ENCODE measurements at places on chromosomes 16 and 17. TPM values are rescaled to one million over a fixed set of nuclear protein-coding genes. Genes with fewer than 3 reads are reported as not detected.

GRCh38 chr16:87819983-87820382 lies 49.3 kb downstream of the SLC7A5 start:
- DNase-seq, result no peak

CTRB1 gene
- not detected for total RNA-seq

STH gene
- total RNA-seq, result not detected

SLC38A10 gene
- total RNA-seq, result 147 TPM

DNA sequence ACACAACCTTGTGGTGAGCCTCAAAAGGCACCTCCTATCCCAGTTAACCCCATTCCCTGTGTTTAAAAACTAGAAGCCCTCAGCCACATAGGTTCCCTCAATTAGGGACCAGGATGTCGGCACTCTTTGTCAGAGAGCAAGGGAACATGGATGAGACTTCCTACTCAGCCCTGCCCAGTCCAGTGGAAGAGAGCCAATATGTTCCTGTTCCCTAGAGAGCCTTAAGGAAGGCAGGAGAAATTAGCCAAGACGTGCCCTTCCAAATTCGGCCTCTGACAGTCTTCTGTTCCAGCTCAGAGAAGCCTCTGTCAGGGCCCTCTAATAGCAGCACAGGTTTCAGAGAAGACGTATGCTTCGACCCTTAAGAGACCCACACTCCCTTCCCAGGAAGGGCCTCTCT lies 14.6 kb upstream of the DHRS13 start:
- no peak for DNase-seq

DNA sequence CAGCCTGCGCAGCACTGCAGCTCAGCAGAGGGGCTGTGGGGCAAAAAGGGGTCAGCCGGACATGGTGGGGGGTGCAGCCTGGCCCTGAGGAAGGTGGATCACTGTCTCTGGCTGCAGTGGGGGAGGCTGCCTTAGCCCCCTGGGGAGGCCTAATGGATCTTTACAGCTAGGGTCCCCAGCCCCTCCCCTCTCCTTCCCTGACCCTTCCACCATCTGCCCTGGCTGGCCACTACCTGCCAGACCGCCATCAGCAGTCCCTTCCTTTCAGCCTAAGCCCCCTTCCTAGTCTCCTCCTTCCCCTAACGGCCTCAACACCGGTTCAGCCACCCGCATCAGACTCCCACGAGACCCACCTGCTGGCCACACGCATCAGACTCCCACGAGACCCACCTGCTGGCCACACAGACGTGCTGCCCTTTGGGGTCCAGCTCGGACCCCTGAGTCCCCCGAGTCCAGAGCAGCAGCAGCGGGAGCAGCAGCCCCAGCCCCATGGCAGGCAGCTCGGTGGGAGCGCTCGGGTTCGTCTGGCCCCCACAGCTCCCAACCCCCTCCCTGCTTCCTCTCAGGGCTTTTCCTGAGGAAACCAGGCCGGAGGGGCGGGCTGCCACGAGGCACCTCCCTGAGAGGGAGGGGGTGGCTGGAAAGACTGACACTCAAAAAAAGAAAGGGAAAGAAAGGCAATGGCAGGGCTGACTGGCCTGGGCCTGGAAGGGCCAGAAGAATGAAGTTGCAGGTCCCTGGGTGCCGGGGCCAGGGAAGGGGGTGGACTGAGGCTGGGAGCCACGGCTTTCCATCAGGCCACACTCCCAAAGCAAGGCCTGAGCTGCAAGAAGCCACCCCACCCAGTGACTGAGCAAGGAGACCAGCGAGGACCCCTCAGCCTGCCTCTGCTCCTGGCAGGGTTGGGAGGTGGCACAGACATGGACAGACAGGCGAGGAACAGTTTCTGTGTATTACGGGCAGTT lies at the start of gene SCARF1:
SCARF1 (minus strand) TSS at position 526 of the 965 bp plus-strand sequence; CDS start at position 491, 35 bp downstream.
- no peak for DNase-seq

DNA sequence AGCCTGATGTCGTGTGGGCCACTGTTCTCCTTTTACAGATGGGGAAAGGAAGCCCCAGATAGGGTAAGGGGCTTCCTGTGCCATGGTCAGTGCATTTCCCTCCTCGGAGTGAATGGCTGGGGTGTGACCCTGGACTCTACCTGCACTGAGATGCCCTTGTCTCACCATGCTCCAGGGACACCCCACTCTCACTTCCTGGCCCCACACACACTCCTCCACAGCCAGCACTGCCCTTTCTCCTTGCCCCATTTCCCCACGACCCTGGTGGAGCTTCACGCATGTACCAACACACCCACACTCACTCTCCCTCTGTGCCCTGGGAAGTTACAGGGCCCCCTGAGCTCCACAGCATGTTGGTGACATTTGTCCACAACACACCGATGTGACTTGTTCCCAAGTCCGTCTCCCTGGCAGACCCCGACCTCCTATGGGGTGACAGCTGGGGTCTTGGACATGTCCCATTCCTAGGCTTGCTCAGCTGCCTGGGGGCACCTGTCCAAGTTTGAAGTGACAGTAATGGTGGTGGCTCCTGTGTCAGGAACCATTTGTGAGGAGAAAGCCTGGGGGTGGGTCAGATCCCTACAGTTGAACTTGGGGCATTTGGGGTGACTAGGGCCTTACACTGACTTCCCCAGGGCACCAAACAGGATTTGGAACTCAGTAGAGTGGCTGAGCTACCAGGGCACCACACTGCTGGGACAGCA lies 47.4 kb downstream of the PECAM1 start:
- no peak for DNase-seq

DNA sequence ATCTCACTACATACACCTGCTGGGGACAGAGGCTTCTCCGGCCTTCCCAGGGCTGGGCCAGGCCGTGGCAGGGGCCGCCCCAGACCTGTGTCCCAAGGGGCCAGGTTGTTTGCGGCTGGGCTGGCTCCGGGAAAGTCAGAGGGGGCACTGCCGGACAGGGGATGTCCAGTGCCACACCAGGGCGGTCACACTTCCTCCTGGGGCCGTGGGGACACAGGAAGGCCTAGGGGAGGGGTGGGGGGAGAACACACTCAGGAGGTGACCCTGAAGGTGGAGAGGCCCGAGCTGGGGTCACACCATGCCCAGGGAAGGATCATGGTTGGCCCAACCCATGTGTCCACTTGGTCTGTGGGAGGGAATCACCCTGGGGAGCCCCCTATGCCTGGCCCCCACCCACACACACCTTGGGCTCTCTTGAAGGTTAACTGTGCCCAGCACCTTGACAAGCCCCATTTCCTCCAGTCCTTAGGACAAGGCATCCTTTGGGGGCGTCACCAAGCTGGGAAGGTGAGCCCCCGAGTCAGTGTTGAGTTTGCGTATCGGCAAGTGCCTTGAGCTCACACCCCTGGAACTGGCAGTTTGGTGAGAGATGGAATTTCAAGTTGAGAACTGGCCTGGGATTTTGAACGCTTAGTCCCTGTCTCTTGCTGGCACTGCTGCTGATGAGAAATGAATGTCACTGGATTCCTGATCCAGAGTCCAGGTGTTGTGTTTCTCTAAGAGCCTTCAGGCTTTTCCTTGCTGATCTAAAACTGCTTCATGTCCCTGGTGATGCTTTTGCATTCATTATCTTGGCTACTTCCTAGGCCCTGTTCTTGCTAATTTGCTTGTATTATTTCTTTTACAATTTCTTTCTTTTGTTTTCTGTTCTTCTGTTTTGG lies 7.7 kb upstream of the ACTG1 start:
- DNase-seq, result no peak

DNA sequence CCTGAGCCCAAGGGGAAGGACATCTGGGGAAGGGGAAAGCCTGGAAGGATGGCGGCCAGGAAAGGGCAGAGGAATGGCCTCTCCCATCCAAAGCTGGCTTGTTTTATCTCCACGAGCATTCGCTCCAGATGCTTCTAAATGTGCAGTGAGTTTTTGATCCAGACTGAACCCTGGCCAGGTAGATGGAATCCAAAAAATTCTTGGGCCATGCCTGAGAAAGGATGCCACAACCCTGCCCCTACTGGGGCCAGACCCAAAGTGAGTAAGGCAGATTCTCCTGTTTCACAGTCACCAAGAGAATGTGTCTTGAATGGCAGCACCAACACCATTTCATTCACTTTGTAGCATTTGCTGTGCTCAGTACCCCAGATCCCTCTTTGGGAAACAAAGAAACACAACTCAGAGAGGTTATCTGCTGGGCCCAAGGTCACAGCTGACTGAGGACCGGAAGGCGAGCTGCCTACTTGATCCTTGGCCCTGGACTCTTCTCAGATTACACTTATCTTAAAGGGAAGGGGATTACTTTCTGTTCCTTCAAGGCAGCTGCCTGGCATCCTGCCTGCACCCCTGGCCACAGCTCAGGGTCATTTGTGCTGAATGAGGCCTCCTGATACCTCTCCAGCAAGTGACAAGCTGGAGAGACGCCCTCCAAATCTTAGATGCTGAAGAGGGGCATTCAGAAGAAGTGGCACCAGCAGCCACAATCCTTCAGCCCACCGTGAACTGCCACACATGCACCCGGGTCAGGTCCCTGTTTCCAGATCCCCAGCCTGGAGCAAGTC lies 3.6 kb downstream of the LRRC75A start:
- DNase-seq, result peak; percentile 18

PSMD12 gene
- 54.5 TPM for total RNA-seq
